ENCODE measurements at places on chromosomes 1 and 21.
A peak's percentile ranks its signal among the peaks of the same experiment; 100 is the strongest.

DNA sequence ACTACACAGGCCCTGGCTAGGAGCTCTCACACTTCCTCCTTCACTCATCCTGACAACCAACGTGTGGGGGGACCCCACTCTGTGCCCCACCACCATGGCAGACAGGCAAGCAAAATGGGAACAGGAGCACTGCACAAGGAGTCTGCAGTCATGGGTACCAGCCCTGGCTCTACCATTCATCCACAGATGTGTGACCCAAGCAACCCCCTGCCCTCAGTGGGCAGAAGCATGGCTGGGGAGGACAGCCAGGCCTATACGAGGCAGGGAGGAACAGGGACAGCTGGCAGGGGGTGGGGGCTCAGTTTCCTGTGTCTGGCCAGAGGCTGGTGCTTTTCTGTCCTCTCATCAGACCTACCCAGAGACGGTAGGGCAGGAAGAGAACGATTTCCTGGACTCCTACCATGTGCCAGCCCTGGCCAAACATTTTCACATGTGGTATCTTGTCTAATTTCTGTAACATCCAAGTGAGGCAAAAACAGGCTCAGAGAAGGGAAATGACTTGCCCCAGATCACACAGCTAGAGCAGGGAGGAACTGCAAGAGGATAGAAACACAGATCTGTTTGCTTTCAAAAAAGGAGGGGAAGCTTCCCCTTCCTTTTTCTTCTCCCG lies 178.0 kb downstream of the HIVEP3 start:
- DNase-seq = no peak

DNA sequence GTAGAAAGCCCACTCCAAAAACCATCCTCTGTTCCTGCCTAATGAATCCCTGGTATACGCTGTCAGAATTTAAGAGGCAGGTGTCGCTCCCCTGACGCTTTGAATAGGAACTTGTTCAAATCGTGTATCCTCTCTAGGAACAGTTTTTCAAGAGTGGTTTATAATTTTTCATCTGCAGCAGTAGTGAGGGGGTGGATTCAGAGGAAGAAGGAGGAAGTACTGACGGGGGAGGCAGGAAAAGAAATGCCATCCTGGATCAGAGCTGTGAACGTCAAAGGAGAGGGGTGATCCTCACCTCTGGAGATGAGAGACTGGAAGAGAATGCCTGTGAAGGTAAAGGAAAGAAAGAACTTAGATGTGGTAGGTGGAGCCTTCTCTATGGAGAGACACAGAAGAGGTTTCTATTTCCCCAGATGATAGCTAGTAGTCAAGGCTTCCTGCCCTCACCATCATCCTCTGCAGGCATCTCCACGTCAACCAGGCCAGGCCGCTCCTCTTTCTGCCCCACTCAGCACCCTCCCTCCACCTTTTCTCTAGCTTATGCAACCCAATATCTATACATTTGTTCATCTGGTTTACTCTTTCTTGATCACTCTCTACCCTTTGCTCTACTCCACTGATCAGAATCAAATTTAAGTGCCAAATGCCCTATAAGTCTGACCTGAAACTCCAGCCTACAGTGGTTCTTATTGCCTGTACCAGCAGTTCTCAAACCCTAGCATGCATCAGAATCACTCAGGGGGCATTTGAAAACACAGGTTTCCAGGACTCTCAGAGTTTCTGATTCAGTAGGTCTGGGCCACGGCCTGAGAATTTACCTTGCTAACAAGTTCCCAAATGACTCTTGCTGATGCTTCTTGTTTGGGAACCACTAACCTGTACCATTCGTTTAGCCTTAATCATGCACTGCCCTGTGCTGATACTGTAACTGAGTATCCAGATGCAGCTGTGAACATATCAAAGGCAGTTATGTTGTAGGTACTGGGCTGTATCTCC lies 13.1 kb upstream of the BCL9 start:
- DNase-seq = no peak

DNA sequence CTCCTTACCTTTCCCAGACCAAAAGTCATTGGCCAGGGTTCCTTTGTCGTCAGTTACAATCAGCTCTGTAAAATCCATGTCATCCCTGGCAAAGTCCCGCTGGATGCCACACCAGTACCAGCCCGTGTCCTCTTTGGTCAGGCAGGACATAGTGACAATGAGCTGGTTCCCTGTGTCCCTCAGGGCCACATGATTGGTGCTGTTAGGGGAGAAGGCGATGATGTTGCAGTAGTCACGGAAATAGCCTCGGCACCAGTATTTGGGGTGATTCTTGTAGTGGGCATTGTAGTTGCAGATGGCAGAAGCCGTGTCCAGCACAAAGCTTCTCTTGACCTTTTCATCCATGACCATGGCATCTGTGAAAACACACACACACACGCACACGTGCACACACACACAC lies 14.8 kb downstream of the ADORA3 start:
- no peak for DNase-seq

DNA sequence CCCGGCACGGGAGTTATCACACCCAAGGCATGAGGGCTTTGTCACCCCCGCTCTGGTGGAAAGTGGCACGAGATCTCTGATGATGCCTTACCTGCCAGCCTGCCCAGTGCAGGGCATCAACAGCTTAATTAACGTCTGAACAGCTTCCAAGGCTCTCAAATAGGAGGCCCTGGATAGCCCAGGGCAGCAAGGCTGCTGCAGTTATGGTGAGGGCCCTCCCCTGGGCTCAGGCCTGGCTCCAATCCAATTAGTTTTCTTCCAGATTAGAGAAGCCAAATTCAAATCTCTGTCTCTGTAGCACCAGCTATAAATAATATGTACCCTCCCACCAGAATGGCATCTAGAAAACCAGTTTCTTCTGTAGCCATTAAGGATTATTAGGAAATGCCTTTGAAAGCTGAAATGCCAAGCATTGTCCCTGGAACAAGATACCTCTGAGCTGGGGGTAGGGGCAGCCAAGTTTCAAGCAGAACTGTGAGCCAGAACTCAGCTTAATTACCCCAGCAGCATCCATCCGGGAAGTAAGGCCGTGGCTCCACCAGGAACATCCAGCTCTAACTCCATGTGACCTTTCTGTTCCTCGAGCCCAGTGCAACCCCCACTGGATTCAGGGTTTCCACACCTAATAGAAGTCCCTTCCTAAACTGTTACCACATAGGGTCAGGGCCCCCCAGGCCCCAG lies 12.5 kb downstream of the QSOX1 start:
- DNase-seq = no peak

DNA sequence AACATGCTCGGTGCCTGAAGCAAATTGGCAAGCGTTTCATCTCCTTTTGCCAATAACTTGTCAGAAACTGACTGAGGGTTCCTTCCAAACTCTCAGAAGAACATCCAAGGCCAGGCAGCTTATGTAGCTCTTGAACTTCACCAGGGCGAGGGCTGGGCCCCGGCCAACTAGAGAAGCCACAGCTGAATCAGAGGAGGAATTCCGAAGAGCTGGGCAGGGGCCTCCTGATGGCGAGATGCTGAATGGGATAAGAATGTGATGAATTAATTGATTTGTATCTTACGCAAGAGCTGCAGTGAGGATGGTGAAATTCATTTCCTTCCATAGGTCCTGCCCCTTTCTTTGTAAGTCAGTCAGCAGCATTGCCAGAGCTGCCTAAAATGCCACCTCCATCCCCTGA lies 345.8 kb downstream of the KIF26B start:
- no peak for DNase-seq

DNA sequence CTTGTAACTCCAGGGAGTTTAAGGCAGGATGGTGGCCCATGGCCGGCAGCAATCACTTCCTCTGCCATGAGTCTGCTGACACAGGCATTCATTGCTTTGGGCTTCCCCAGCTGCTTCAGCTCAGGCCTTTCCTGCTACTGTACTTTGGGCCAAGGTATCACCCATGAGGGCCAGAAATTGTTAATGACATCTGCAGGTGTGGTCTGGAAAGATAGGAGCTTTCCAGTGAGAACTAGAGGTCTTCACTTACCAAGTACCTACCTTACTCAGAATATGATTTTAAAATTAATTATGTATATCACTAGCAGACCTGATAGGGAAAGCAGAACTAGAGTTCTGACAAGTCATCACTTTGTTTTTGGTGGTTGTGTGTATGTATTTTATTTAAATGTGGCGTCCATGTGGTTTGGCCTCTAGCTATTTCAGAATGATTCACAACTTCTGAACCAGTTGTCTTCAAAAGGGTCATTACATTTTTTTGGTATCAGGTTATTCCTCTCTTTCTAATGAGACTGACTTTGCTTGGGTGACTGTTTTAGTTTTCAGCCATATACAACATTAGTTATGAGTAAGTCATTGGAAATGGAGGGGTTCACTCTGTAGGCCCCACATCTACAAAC lies 2.7 kb downstream of the RGL1 start:
- DNase-seq = no peak

GRCh38 chr1:226420897-226421296 lies 13.0 kb upstream of the PARP1 start:
- DNase-seq = no peak

- DNase-seq = peak; percentile 66
Measured at GRCh38 chr1:237851210-237851845, 39.4 kb downstream of the ZP4 start.

GRCh38 chr1:163120372-163120771 lies 51.2 kb downstream of the RGS4 start:
- no peak for DNase-seq

DNA sequence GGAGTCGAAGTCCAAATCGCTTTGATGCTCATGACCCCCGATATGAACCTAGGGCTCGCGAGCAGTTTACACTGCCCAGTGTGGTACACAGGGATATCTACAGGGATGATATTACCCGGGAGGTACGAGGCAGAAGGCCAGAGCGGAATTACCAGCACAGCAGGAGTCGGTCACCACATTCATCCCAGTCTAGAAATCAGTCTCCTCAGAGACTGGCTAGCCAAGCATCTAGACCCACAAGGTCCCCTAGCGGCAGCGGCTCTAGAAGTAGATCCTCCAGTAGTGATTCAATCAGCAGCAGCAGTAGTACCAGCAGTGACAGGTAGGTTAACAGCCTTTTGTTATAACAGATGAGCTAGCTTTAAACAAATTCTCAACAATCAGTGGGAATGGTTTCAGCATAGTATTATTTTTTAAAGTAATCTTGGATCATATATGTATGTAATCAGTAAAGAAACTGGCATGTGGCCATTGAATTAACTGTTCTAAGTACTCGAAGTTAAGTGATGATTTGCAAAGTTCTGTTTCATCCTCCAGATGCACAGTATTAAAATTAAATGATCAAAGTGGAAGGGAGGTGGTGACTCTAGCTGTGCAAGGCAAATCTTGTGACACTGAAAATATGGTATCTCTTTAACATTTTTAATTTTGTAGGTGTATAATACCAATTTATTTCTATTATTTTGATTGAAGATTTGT lies 29.0 kb downstream of the SPEN start:
- peak; percentile 34 for DNase-seq

DNA sequence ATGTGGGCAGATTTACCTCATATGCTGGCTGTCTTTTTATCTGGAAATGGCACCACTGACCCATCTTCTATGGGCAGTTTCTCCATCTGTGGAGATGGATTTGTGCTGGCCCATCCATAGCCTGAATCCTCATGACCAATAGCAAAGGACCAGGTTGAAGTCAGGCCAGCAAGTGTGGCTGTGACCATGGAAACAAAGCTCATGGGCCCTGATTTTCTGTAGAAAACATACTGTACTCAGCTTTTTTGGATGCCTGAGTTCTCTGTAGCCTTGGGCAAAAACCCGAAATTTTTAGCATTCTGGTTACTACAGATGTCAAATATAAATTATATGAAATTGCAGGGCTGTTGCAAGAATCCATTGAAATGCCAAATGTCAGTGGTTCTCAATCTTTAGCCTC lies 155.0 kb downstream of the PLXNA2 start:
- no peak for DNase-seq

GRCh38 chr1:5891736-5892135 lies 100.5 kb downstream of the NPHP4 start:
- no peak for DNase-seq

DNA sequence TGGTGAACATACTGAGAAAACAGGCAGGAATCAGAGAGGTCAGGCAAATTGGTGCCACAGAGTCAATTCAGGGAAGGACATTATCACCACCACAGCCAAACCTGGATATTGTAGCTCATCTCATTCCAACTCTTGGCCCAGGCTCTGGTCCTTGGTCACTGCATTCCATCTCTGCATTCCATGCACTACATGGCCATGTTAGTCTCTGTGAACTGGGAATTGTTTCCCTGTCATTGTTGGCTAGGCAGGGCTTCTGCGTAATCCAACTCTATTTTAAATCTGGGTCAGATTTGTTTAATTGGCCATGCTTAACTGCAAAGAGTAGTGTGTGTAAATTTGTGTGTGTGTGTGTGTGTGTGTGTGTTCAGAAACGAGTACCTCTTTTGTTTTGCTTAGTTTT lies 837.6 kb upstream of the ADAMTS5 start:
- DNase-seq = no peak

DNA sequence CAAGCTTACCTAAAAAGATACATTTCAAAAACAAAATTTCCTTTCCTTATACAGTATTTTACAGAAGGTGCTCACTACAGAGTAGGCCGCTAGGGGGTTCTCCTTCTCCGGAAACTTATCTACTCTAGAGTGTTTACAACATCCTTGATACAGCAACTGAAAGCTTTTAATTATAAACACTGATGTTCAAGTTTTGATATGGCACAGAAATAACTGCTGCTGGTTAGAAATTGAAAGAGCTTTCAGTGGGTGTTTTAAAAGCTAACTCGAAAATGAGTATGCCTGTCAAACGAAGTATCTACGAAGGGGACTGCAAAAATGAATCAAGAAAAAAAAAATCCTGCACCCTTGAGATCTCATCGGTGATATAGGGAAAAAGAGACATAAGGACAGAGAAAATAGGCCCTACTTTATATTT lies 1.0 kb downstream of the YOD1 start:
- peak; percentile 66 for DNase-seq

- no peak for DNase-seq
Measured at GRCh38 chr1:229254910-229255541, 15.9 kb upstream of the RAB4A start.

GRCh38 chr1:166902279-166902678 lies 26.2 kb upstream of the TADA1 start:
- no peak for DNase-seq

- DNase-seq = no peak
Measured at GRCh38 chr1:107867897-107868296, 97.1 kb downstream of the VAV3 start.

DNA sequence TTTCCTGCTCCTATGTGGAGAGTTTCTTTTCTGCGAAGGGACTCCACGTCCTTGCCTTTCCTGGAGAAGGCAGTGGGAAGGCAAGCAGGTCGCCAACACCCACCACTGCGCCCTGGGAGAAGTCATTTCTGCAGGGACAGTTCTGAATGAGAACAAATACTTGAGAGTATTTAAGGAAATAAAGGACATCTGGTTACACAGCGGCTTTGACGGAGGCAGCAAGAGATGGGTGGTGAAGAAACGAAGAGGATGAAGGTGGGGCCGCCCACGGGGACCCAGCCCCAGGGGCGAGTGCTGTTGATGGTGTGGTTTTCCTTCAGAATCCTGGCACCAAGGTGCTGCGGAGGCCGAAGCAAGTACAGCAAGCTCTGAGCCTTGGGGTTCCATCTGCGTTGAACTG lies 75.5 kb downstream of the PSMG1 start:
- no peak for DNase-seq

DNA sequence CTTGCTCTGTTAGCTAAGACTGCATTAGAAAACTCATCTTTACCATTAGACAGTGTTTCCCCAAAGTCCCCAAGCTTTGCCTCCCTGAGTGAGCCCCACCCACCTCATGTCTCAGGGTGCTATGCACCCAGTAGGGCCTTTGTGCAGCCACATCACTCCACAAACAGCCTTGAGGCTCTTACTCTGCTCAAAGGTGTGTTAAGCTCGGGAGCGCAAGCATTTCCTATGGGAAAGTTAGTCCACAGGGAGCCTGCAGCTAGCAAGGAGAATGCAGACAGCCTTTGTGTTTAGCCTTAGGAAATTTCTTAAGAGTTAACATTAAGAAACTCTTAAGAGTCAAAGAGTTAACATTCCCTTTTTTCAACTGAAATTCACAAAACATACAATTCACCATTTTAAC lies 278.8 kb downstream of the AJAP1 start:
- no peak for DNase-seq

Measured in Peyer's patch (tissue), 4 donors.